KG1 (cell line): ENCODE measurements at places on chromosomes 5 and 9.

DNA sequence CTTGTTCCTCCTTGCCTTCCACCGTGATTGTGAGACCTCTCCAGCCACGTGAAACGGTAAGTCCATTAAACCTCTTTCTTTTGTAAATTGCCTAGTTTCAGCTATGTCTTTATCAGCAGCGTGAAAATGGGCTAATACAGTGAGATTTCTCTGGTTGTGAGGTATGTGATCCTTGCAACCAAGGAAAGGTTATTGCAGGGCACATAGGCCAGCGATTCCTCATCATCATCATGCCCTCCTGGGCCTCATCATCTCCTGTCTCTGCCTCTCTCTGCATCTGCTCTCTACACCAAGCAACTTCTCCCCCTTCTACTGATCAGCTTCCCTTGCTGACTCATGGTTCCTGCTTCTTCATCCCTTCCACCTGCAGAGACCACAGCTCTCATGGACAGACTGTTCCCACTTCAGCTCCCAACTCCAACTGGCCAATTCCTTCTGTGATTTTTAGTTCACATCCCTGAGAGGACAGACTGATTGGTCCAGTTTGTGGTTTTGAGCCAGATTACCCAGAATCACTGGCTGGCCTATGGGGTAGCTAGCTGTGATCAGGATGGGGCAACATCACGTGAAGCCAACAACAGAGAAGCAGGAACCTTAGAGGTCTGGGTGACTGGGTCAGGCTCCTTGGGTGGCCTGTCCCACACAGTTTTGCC, 53.1 kb downstream of the LIX1 start:
- no peak for DNase-seq

DNA sequence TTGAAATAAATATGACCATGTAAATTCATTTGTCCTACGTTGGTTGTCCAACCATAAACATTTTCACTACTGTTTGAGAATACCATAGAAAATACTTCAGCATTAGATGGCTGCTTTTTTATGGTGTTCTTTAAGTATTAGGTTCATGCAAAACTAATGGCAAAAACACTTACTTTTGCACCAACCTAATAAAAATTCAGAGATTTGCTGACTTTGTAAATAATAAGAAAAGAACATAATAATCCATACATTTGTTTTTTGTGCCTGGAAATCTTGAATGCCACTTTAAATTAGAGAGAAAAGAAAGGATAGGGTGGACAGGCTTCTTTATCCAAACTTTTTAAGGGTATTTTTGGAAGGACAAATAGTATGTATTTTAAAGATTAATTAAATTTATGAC, 719.7 kb upstream of the TYRP1 start:
- DNase-seq: no peak

DNA sequence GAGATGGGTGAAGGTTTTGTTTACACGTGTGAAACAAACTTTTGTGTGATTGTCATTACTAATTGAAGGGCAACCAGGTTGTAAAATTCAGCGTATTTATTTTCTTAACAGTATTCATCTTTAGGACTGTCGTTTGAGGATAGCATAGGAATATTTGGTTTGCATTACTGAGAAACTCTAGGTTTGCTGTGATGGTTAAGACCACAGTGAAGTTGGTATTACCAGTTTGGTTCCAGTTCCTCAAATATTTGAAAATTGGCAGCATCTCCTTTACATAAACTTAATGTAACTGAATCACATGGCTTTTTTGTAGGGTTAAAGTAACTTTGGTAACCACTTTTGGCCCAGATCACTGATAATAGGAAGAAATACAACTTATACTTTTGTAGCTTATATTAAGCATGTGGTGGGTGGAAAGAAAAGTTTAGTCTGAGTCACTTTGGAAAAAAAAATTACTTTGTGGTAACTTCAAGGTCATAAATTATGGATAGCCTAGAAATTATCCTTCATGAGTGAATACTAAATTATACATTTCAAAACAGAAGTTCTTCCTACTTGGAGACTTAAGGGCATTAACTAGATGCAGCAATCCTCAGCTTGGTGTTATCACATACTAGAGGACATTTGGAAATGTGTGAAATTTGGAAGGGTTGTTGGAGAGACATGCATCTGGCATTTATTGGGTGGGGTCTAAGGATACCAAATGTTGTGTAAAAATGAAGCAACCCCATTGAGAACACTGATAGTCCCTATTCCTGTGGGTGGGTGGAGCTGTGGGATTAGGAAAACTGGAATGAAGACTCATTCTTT, 33.9 kb downstream of the G3BP1 start:
- DNase-seq: no peak

- no peak for DNase-seq
These were observed 16.1 kb upstream of the FAM174A start for GRCh38 chr5:100519075-100519474.

DNA sequence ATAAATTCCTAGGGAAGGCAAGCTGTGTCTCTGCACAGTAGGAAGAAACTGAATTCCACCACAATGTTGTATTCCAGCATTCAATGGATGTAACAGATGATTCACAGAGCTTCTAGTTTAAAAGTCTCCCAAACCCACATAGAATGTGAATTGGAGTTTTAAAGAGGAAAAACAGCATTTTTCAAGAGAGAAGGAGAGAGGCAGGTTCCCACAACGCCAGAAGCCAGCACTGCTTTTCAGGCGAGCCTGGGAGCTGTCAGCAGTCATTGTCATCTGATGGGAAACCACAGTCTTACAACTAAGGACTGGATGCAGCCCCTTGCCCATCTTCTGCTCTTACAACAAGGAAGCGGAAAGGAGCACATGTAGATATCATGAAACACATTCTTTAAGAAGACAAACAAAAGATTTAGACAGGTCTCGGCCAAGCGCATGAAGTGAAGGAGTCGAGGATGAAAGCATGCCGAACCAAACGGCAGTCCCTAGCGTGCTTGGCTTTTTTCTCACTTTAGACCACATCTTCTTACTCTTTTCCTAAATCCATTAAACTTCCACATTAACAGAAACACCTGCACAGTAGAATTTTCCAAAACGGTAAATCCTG, 638 bp downstream of the DIRAS2 start:
- no peak for DNase-seq

GRCh38 chr5:33690374-33691135, 201.2 kb downstream of the ADAMTS12 start:
- no peak for DNase-seq

DNA sequence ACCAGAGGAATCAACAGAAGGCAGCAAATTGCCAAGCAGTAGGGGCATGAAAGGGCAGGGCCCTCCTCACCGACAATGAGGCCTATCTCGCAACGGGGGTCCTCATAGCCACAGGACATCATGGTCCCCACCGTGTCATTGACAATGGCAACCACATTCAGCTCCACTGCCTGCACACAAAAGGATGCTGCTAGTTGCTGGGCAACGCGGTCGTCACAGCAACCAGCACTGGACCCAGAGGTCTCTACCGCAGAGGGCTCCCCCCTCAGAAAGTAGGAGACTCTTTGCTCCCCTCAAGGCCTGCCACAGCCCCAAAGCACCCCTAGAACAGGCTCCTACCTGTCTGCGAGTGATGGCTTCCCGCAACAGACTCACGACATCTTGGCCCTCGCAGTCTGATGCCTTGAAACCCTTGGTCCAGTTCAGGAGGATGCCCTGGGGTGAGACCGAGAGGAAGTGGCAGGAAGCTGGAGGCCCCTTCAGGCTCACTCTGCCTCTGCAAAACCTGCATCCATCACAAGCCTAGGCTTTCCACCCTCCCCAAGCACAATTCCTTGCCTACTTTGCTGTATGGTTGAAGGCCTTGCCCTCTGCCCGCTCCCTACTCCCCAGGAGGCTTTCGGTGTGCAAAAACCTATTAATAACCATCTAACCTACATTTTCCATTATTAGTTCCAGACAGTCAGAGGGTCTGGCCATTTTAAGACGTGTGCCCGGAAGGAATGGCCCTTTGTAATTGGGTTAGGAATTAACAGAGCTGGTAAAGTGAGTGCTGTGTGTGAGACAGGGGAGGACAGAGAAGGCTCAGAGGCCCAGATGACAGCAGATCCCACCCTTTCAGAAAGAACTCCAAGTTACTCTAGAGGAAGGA, 15.2 kb downstream of the HK3 start:
- no peak for DNase-seq

- DNase-seq: no peak
These were observed 11.9 kb downstream of the EHMT1 start for GRCh38 chr9:137630679-137631078.

GRCh38 chr5:169341556-169341955, 40.6 kb upstream of the SLIT3 start:
- no peak for DNase-seq

DNA sequence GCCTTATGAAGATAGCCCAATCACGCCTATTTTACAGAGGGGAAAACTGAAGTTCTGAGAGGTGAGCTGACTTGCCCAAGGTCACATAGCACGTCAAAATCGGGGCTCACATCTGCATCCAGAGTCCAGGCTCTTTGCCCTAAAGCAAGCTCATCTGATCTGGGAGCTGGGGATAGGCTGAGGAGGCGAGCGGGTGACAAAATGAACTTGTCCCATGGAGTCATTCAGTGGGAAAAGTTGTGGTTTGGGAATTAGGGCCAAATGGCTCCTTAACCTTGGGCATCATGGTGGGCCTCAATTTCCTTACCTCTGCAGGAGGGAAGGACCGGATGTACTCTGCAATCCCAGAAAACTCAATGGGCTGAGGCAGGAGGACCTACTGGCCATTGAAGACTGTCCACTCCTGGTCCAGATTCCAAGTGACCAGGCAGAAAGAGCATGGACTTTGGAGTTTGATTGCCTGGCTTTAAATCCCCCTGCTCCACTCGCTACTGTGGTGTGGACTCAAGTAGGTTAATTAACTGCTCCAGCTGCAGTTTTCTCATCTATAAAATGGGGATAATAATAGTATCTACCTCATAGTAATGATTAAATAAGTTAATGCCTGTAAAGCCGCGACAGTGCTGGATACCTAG, 160.4 kb downstream of the RGS3 start:
- DNase-seq: no peak
